Mucosa of gallbladder (tissue), 1 donor: ENCODE measurements at places on chromosomes 2 and 18. TPM values are rescaled to one million over a fixed set of nuclear protein-coding genes. Genes with fewer than 3 reads are reported as not detected.

DNA sequence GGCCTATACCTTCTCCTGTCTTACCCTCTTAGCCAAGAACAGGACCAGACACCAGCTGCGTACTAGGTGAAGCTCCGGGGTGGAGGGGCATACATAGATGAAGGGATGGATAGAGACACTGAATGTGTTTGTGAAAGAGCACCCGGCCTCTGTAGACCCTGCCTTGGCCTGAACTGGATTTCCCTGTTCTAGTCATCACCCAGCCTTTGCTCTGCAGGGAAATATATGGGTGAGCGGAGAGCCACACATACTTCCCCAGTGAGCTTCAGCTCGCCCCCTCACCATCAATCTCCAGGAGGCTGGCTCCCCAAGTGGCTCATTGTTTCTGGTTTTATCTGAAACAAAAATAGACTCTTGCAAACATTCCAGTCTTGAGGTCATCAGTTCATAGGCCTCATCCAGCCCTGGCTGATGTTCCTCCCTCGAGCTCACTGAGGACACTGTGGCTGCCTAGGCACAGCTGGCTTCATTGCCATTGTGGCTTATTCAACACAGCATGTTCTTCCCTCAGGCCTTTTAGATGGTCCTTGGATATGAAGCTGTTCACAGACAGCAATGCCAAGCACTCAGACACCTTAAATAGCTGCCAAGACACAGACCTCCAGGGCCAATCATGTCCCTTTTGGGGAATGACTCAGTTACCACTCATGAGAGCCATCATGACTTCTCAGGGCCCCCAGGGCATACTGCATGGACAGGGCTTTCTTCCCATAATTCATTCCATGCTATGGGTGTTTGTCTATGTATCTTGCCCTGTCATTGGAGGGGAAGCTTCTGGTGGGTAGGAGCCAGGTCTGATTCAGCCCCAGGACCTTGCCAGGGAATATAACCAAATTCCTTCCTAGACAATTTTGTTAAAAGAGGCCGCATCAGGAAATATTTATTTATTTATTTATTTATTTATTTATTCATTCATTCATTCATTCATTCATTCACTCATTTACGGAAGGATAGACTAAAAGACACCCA lies 82.4 kb downstream of the TTC32 start:
- DNase-seq: no peak

DNA sequence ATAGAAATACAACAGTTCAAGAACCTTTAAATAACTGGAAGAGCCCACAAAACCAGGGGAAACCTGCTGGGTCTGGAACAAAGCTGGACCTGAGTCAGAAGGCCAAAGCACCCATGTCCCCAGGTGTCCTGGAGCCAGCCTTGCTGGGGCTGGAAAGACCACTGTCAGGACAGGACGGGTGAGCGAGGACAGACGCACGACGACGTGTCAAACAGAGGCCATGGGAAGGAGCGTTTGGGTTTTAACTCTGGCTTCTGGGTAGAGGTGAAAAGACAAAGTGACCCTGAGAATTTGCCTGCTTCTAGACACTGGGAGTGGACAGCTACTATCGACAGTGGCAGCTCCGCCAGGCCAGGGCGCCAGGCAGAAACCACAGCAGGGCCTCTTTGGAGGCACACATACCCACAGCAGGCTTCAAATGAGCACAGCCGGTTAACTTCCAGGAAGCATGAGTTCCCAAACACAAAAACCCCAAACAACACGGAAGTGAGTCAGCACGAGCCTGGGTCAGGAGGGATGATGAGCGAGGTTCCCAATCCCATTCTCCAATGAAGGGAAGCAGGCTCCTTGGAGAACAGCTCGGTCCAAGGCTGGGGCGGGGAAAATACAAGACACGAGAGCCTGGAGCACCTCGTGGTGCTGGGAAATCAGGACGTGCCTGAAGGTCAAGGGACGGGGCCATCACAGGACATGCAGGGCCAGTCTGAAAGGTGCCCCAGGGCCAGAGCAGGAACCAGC lies 208.0 kb downstream of the TWIST2 start:
- no peak for DNase-seq

GRCh38 chr2:241635756-241636155 lies 1.2 kb downstream of the THAP4 start:
- no peak for DNase-seq

DNA sequence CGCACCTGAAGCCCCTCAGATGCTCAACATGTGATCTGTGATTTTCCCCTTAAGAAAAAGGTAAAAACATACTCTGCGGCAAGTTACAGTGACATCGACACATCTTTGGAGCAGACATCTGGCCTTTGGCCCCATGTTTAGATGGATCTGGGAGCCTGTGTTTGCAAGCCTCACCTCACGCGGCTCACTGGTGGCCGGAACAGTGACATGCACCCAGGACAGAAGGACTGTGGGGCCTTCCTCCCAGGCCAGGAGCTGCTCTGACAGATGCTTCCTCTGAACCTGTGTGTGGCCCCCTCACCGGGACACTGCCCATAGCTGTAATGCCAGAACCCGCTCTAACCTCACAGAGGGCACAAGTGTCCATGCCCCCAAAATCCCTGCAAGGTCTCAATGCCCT lies 13.1 kb downstream of the PASK start:
- no peak for DNase-seq

- DNase-seq: no peak
Observed at GRCh38 chr18:72155327-72155726, 388.8 kb downstream of the CBLN2 start.

DNA sequence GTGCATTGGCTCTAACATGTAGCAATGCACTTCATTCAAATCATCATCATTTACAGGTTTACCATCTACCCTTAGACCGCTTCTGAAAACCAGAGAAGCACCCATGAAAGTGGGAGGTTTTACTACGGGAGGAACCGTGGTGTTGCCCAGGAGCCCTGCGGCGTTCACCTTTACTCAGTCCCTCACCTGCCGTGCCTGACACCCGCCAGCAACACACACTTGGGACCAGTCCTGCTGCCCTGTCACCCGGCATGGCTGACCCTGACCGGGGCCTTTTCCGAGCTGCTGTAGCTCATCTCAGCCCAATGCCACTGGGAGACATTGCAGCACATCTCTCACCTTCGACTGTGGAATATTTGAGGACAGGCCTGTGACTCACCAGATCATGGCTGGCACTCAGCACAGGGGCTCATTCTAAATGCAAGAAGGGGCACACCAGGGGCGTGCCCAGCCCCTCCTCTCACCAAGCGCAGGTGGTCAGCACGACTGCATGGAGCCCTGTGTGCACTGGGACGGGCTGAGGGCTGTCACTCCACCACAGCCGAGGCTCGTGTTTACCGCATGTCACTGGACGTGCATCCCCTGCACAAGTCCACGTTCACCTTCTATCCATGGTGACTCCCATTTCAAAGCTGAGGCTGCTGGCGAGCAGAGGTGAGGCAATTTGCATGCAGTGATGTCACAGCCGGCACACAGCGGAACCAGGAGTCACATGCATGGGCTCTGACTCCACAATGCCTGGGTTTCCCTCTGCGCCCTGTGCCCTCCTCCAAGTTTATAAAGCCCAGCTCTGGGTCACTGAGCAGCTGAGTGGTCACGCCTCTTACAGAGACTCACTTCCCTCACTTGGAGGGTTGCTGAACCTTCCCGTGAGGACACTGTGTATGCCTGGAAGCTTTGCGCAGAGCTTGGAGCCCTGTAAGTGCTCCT lies 76.7 kb upstream of the SNTG2 start:
- DNase-seq: no peak

Gene CCBE1
- 0.75 TPM for total RNA-seq

Gene PHOSPHO2
- total RNA-seq: 9.6 TPM

Gene PAIP2B
- total RNA-seq: 6.9 TPM

Gene VSNL1
- 0.23 TPM for total RNA-seq

Gene C2orf66
- not detected for total RNA-seq
